Activated CD4-positive, alpha-beta T cell treated with anti-CD3 and anti-CD28 coated beads, Interleukin-2, amount 50 U/mL, for 24 hours (primary cell): ENCODE measurements at places on chromosomes 4 and X.

DNA sequence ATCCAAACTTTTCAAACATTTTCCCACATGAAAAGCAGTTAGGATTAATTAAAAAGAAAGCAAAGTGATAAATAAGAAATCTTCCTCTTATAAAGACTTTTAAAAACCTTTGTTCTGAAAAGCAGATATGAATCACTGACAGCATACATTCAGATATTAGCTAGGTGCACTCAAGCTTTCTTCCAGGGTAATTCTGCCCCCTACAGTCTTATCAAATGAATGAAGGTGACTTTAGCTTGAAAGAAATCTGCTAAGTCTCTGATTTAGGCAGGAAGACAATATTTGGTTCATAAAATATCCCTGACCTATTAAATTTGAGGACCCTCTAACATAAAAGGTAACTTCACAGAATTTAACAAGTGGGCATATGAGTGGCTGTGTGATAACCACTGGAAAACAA lies 209.1 kb upstream of the FAM47A start:
- DNase-seq, result no peak

- DNase-seq, result no peak
Measured at GRCh38 chrX:25131055-25131454, 115.3 kb upstream of the ARX start.

DNA sequence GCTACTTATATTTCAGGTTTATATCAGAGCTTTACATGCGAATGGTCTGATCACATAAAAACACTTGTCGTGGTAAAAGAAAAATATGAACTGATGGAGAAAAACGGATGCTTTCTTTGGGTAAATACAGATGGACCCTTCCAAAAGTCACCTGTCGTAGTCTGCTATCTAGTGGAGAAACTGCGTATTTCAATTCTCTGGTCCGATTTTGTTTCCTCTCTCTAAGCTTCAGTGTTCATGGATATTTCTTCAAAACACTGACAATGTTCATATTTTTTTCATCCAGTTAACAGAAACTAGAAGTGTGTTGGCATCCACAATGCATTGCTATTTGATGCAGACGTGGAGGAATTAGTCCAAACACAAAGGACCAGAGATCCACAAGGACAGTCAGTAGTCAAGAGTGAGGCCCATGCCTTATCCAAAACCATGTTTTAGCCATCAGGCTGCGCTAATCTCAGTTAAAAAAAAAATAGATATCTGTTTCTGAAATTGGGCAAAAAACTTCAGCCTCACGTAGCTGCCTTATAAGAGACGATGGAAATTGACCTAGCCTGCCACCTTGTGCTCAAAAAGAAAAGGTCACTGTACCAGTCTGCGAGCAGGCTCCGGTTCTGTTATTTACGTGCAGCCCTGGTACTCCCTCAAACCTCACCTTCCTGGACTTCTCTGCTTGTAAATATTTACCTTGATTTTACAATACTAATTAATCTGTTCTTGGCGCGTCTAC lies 16.0 kb downstream of the MEPE start:
- peak; percentile 14 for DNase-seq

- no peak for DNase-seq
Measured at GRCh38 chr4:82785611-82786400, 12.8 kb downstream of the SCD5 start.

GRCh38 chr4:105193536-105193935 lies 46.9 kb downstream of the TET2 start:
- no peak for DNase-seq

- no peak for DNase-seq
Measured at GRCh38 chr4:131499141-131499873, 1649.8 kb upstream of the PCDH10 start.

DNA sequence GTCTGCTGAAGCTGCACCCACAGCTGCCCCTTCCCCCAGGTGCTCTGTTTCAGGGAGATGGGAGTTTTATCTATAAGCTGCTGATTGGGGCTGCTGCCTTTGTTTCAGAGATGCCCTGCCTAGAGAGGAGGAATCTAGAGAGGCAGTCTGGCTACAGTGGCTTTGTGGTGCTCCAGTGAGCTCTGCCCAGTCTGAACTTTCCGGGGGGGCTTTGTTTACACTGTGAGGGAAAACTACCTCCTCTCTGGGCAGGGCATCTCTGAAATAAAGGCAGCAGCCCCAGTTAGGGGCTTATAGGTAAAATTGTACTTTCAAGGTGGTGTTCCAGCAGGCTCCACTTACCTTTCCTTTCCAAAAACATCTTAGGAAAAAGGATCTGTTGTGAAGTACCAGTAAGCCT lies 242.2 kb downstream of the SPRY1 start:
- DNase-seq, result no peak
